ENCODE measurements at places on chromosomes 1 and 21.

DNA sequence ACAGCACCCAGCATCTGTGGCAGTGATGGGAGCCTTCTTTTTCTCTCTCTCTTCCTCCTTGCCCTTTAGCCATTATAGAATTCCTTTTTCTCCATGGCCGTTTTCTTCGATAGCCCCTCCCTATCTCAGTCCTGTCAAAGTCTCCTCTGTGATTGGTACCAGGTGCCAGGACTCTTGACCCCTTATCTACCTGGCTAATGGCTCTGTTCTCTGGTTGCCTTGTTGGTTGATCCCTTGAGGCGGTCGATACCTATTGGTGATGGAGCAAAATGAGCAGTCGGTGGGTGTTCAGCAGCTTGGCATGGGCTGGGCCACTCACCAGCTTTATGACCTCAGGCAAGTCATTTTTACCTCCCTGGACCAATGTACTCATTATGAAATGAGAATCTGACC is 2.0 kb downstream of the ATF3 start:
- DNase-seq = no peak

GRCh38 chr1:53544728-53545515 is 85.7 kb downstream of the DMRTB1 start:
- no peak for DNase-seq

DNA sequence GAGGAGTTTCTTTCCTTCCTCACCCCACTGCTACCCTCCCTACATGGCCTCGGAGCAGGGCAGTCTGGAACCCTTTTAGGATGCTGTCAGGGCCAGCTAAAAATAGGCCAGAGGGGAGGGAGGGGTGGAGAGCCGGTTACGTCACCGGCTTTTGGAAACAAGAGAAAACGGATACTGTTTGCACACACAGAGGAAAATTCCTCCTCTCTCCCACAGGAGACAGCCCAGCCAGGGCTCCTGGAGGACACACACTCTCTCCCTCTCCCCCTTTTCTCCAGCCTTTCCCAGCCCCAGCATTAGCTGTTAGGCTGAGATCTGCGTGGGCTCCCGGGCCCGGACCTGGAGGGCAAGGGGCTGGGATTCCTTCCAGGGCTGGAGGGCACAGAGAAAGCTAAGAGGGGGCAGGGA is 20.0 kb upstream of the ALDH4A1 start:
- DNase-seq = no peak

- DNase-seq = no peak
Observed at GRCh38 chr1:162548170-162548569, 13.4 kb upstream of the UAP1 start.

DNA sequence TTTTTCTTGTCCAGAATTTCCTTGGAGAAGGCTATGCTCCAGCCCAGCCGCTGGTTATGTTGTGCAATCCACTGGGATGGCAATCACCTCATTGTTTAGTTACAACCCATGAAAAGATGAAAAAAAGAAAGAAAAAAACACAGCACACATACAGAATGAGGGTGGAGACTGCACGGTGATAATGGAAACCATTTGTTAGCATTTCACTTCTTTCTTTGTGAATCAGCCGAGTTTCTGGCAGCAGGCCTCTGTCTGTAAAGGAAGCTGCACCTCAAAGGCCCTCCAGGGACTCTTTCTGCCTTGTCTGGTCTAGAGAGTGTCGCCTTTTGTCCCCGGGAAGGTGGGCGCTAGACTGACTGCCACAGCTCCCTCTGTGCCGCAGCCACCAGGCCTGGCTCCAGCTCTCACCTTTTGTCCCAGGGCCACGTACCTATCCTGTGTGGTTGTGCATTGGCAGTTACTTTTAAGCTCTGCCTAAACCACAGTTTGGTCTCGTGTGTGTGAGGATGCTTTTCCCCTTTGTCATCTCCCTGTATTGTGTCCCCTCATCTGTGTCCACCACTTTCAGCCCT is 35.6 kb downstream of the NGF start:
- no peak for DNase-seq

GRCh38 chr1:47771751-47772150 is 225.4 kb downstream of the TRABD2B start:
- no peak for DNase-seq

- no peak for DNase-seq
Observed at GRCh38 chr1:172851077-172851476, 192.2 kb downstream of the FASLG start.

DNA sequence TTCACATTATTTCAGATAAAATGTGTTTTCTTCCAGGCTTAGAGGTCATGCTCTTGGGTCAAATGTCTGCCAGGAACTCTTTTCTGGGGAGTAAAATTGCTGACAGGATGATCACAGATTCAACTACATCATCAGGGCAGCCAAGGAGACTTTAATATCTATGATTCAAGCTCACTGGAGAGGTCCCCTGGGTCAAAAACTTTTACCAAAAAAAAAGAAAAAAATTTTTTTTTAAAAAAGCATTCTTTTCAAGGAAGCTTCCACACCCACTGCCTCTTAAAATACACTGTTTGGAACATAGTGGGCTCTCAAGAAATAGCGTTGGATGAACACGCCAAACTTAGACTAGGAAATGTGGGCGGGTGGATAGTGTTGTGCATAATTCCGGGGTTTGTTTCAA is 81.3 kb downstream of the TIAM1 start:
- no peak for DNase-seq
